ENCODE measurements at places on chromosomes 7 and 10. TPM values are rescaled to one million over a fixed set of nuclear protein-coding genes. Genes with fewer than 3 reads are reported as not detected.

DNA sequence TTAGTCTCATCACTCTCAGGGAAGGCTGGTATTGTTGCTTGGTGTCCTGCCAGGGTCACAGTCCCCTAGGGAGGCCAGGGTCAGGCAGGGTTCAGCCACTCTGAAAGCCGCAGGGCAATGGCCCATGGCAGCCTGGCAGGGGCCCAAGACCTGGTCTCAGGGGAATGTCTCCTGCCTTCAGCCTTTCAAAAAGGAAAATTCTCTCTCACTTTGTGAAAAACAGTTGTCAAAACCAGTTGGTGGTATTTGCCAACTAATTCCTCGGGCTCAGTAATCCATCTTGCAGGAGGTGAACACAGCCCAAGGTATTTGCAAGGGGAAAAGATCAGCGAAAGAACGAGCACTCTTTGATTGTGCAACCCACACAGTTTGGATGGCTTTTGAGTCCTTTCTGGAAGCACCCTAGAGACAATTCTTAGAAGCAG is 101.5 kb downstream of the JCAD start:
- ATAC-seq: peak; percentile 84

ENO4 gene
- not detected for total RNA-seq

GRCh38 chr7:130758429-130759056 is 24.5 kb upstream of the KLF14 start:
- ATAC-seq: no peak

DNA sequence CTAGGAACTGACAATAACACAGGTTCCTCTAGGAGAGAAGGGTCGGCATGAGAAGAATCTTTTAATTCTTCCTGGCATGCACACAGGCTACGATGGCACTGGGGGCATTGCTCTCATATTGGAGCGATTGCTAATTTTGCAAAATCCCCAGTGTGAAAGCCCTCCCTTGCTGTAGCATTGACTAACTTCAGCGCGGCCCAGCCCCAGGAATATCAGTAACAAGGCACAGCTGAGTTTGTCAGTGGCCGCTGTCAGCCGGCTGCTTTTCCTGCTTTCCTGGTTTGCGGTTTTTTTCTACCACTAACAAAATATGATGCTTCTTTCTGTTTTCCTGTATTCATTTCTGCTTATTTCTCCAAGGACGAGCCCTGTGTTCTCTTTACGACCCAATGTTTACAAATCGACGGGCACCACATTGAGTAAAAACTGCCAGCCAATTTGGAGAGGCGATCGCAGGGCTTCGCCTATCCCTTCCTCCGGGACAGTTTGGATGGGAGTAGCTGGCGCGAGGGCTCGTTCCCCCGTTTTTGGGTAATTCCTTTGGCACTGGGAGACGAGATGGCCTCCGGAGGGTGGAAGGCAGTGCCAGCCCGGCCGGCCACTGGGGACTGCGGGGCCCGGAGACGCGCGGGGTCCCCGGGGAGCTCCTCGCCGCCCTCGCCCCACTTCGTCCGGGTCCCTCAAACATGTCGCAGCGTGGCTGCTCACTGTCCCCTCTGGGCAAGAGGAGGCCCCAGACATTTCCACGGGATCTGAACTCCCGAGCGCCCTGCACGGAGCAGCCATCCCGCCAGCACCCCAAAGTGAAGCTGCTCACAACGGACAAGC is 967 bp downstream of the ADARB2 start:
- no peak for ATAC-seq

EPO gene
- total RNA-seq: not detected

DNA sequence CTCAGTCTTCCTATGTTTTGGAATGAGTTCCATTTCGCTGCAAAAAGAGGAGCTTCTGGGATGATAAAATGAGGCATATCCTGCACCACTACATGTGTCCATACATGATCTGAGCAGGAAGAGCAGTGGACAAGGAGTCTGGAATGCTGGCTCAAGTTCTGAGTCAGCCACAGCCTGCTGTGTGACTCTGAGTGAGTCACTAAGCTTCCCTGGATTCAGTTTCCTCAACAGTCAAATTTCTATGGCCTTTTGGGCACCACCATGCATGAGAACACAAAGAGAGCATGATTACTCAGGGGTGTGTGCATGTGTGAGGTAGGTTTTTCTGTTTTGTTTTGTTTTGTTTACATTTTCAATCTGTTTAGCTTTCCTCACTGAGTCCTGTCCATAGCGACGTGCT is 254.6 kb downstream of the ANKRD30A start:
- no peak for ATAC-seq

DNA sequence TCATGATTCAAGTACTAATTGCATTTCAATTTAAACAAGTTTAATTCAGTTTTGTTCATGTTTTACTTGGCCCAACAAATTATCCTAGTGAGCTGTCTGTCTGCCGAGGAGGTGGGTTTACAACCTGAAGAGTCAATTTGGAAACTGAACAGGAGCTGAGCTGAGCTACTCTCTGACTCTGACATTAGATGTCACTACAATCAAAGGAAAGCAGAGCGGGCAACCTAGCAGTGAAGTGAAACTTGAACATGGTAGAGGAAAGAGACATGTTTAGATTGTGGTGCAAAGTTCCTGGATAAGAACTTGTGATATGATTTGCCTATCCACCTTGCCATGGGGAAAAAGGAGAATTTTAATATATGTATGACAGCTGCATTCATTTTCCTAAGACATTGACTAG is 9.6 kb upstream of the AGR3 start:
- no peak for ATAC-seq

ATOH7 gene
- not detected for total RNA-seq

DNA sequence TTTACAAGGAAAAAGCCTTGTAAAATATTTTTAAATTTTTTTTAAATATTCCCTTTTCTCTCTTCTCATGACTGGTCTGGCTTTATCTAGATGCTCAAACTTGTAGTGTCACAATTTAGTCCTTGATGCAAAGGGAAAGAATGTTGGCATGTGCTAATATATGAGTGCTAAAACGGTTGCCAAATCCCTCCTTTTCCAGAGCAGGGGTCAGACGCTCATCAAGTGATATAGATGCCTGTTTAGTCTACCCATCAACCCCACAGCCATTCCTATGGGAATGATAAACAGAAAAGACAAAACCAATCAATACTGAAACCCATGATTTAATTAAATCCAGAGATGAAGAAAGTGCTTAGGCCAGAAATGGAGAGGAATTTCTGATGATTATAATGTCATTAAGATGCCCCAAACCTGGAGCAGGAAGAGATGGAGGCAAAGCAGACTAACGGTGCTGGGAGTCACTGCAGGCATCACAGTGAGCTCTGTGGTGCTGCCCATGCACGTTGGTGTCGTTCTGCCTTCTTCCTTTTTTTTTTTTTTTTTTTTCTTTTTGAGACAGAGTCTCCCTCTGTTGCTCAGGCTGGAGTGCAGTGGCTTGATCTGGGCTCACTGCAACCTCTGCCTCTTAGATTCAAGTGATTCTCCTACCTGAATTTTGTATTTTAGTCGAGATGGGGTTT is 210.1 kb upstream of the STK17A start:
- no peak for ATAC-seq

DNA sequence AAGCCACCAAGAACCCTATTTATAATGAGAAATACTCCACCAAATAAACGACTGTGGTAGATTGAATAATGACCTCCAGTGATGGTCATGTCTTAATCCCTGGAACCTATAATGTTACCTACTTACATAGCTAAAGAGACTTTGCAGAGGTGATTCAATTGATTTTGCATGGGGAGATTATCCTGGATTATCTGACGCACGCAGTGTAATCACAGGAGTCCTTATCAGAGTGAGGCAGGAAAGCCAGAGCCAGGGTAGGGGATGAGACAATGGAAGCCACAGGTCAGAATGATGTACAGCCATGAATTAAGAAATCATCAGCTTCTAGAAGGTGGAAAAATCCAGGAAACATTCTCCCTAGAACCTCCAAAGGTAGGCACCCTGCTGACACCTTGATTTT is 286.4 kb upstream of the SP4 start:
- no peak for ATAC-seq

- peak; percentile 94 for ATAC-seq
Measured at GRCh38 chr7:6317797-6318438, 45.5 kb upstream of the CYTH3 start.

HOXA6 gene
- 12.7 TPM for total RNA-seq

DNA sequence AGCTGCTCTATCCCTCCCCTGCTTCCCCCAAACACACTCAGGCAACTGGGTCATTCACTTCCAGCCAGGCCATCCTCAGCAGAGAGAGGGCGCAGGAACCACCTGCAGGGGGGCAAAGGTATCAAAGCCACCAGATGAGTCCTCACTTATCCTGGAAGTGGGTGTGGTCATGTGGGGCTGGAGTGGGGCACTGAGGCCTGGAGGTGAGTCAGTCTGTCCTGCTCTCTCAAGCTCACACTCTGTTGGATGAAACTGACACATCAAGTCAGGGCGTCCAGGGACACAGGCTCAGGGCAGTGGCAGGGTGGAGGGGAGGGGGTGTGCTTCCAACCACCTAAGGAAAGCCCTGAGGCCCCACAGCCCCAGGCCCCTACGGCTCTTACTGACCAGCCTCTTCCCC is 8.0 kb upstream of the ELFN1 start:
- ATAC-seq: no peak

UBE3C gene
- 104 TPM for total RNA-seq

GRCh38 chr10:24465891-24466818 is 257.2 kb downstream of the KIAA1217 start:
- ATAC-seq: no peak

DNA sequence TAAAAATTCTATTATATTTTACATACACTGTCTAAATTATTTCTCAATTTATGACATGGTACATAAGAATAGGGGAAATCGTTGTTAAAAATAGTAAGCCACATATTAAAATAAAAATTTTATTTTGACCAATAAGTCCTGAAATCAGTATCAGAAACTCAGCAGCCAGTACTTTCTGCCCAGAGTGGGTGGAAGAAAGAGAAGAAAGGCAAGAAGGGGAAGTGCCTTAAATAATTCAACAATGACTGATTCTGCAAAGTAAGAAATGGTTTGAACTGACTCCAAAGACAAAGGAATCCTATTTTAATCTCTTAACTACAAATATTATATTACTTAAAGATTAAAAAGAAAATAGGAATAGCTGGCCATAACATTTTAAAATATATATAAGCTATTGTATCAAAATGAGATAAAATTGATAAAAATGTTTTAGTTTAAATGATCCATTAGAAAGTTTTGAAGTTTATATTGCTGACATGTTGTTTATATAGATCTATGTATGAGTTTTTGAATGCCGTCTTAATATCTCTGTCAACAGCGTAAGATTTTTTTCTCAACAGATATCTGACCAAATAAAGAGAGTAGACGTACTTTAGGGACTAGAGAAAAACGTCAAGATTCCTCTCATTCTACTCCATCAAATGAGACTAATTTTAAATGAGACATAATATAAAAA is 30.2 kb upstream of the NRCAM start:
- ATAC-seq: no peak

- peak; percentile 63 for ATAC-seq
Measured at GRCh38 chr10:29841724-29842649, 207.2 kb upstream of the SVIL start.

DNA sequence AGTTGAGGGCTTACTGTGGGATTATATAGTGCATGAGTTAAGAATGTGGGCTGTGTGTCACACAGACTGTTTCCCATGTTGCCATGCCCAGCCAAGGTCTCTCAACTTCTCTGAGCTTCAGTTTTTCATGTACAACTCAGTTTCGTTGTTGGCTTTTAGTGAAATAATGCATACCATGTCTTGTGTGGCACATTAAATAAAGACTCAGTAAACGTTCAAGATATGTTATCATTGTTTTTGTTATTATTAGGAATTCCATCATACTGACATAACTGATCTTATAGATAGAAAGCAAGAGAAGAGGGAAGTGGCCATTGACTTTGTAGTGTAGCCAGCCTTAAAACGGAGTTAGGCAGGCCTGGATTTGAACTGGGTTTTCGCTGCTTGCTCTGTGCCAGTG is 2.9 kb downstream of the CDK14 start:
- no peak for ATAC-seq

DNA sequence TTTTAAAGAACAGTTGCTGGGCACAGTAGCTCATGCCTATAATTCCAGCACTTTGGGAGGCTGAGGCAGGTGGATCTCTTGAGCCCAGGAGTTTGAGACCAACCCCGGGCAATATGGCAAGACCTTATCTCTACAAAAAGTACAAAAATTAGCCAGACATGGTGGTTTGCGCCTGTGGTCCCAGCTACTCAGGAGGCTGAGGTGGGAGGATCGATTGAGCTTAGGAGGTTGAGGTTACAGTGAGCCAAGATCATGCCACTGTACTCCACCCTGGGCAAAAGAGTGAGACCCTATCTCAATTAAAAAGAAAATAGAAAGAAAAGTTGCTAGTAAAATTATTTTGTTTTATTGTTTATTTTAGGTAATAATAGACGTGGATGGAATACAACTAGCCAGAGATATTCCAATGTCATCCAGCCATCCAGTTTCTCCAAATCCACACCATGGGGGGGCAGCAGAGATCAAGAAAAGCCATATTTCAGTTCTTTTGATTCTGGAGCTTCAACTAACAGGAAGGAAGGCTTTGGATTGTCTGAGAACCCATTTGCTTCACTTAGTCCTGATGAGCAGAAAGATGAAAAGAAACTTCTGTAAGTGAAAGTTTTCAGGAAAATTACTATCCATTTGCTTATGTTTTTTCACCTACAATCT is 3.0 kb downstream of the NUP42 start:
- no peak for ATAC-seq

TCAF2 gene
- 3.0 TPM for total RNA-seq

HABP2 gene
- not detected for total RNA-seq

VTI1A gene
- 33.1 TPM for total RNA-seq

GRCh38 chr10:58262766-58263165 is 4.9 kb downstream of the IPMK start:
- ATAC-seq: no peak

NOS3 gene
- total RNA-seq: 9.3 TPM

- ATAC-seq: no peak
Measured at GRCh38 chr10:9097206-9097990, 1042.9 kb downstream of the GATA3 start.

CDHR1 gene
- total RNA-seq: 0.67 TPM

HKDC1 gene
- total RNA-seq: not detected

TSPAN33 gene
- total RNA-seq: 15.5 TPM

JCAD gene
- total RNA-seq: 37.3 TPM

OR13A1 gene
- not detected for total RNA-seq

DNA sequence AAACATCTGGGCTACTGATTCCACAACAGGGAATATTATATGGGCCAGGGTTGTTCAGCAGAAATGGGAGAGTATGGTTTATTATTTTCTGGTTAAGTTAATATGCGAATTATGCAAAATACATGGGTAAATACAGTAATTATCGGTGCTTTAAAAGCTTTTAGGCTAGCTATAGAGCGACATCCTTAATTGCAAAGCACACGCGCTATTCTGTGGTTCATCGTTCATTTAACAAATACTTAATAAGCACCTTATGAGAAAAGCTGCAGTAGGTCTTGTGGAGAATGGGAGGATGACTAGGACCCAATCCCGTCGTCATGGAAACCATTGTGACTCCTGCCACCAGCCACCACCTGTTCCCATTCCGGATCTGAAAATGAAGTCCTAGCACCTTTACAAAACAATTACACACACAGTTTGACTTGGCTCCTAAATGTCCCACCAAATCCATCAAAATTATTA is 623 bp upstream of the CEP41 start:
- ATAC-seq: no peak

GRCh38 chr10:33091201-33091600 is 133.2 kb upstream of the ITGB1 start:
- no peak for ATAC-seq

ADRA2A gene
- total RNA-seq: 1.8 TPM

- no peak for ATAC-seq
Measured at GRCh38 chr10:6916601-6917000, 336.5 kb upstream of the PRKCQ start.

Data from gastroesophageal sphincter (tissue), 4 donors.